ENCODE measurements at places on chromosomes 2 and 18. TPM values are rescaled to one million over a fixed set of nuclear protein-coding genes. Genes with fewer than 3 reads are reported as not detected.

DNA sequence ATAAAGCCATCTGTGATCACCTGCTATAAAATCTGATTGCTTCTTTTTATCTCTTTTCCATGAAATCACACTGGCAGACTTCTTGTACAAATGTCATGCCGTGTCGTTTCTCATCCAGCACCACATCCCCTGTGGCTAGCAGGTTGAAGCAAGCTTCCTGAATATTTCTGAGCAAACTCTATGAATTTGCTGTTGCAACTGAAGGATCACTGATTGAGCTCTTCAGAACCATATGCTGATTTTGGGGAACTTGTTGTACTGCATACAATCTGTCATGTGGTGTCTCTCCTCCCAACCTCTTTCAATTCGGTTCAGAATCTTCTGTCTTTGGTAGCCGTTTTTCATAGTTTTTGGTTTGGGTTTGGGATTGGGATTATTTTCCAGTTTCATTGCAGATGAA, 57.7 kb upstream of the RBMS1 start:
- no peak overlapping the region for H3K27ac ChIP-seq
- peak; percentile 9 for DNase-seq
- H3K4me1 ChIP-seq = peaks cover 9% of the 10 kb centered on the region
- H3K4me3 ChIP-seq = no peak overlapping the region

DNA sequence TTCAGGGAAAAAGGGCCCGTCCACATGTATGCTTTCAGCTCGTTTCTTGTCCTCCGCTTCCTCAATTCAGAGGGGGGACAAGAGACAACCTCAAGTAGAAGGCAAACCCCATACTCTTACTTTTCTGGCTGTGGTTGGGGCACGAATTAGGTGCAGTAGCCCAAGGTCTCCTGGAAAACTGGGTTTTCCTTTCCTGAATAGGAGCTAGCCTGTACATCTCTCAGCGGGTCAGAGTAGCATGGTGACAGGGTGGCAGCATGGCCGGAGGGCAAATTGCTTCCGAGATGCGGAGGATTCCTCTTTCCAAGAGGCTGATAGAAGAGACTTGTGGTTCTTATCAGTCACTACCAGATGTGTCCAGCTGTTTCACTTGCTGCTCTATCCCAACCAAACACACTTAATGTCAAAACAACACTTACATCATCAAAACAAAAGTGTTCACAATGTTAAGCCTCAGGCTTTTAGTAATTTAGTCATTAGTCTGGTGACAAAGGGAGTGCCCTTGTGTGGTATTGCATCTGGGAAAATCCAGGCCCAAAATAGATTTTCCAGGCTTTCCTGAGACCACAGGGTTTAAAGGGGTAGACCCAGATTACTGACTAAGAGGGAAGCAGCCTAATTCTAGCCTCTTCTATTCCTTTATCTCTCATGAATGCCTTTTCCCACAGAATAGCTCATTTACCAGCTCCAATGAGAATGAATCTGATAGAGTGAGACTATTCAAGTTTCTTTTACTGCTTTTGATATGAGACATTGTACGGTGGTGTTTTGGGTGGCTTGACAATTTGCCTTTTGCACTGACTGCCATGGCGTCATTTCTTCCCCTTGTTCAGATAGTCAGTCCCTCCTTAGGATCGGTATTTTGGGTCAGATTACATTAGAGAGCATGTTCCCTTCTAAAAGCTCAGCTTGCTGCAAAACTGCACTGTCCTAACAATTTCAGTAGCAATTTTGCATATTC, 162.0 kb downstream of the LTBP1 start:
- H3K36me3 ChIP-seq = no peaks in the 10 kb centered on the region
- peaks cover 5% of the 10 kb centered on the region for H3K4me1 ChIP-seq
- DNase-seq = no peak

The ACMSD gene
- not detected for total RNA-seq

- H3K36me3 ChIP-seq = peaks cover 18% of the 10 kb centered on the region
- peak overlapping the region; percentile 90 for H3K4me3 ChIP-seq
- no peak for DNase-seq
These were observed 1.9 kb downstream of the SEMA4C start for GRCh38 chr2:96867756-96868554.

DNA sequence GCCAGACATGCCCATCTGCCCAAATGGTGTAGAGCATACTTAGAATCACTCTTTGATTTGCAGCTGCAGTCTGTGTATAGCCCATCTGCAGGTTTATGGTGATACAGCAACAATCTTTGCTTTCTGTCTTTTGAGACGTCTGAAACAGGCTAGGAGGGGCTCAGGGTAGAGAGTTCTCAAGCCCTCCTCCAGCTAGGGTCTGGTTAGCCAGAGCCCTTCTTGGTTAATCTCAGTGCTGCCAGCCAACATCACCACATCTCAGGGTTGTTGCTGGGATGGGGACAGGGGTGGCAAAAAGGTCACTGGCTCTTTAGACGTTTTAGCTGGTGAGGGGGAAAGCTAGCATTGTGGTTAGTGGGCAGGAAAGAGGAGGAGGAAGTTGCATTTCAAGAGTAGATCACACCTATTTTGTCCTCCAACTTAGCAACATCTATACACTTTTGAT, 136.6 kb upstream of the ACAA2 start:
- no peaks in the 10 kb centered on the region for H3K27me3 ChIP-seq
- no peak for DNase-seq
- no peaks in the 10 kb centered on the region for H3K4me1 ChIP-seq
- no peak overlapping the region for H3K4me3 ChIP-seq
- H3K27ac ChIP-seq = no peak overlapping the region
- no peaks in the 10 kb centered on the region for H3K36me3 ChIP-seq

DNA sequence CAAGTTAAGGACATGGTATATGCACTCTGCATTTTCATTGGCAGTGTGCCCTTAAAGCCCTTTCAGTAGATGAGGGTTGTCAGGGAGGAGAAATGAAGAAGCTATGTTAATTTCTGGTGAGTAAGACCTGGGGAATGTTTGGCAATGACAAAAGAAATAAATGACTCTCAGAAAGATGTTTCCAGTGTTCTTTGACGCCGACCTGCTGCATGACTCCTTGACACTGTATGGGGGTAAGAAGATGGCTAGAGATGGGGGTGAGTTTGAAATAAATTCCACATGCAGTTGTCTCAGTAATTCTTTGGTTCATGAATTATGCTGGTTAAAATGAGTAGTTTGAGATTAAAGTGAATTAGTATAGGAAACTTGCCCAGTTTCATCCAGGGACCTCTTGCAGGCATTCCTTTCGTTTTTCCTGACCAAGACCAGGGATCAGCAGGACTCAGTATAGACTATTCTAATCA, 5.9 kb downstream of the CCDC121 start:
- no peak overlapping the region for H3K27ac ChIP-seq
- peak; percentile 51 for DNase-seq
- no peaks in the 10 kb centered on the region for H3K27me3 ChIP-seq
- H3K4me1 ChIP-seq = peaks cover 8% of the 10 kb centered on the region

The ARHGAP25 gene
- total RNA-seq = 2.5 TPM

The ALPG gene
- 2.5 TPM for total RNA-seq

GRCh38 chr2:127154396-127154795, 47.4 kb upstream of the BIN1 start:
- no peaks in the 10 kb centered on the region for H3K36me3 ChIP-seq
- DNase-seq = no peak
- peaks cover 12% of the 10 kb centered on the region for H3K4me1 ChIP-seq
- H3K4me3 ChIP-seq = no peak overlapping the region

The FMNL2 gene
- total RNA-seq = 43.0 TPM

GRCh38 chr2:37366773-37367172, 22.3 kb downstream of the QPCT start:
- no peak for DNase-seq
- no peaks in the 10 kb centered on the region for H3K4me1 ChIP-seq
- no peaks in the 10 kb centered on the region for H3K36me3 ChIP-seq
- H3K27ac ChIP-seq = no peak overlapping the region

GRCh38 chr2:213609570-213610170, 325.4 kb downstream of the SPAG16 start:
- H3K27me3 ChIP-seq = no peaks in the 10 kb centered on the region
- no peaks in the 10 kb centered on the region for H3K4me1 ChIP-seq
- no peak for DNase-seq
- no peak overlapping the region for H3K4me3 ChIP-seq

- peaks cover 10% of the 10 kb centered on the region for H3K4me1 ChIP-seq
- no peak overlapping the region for H3K4me3 ChIP-seq
- no peak overlapping the region for H3K27ac ChIP-seq
- no peaks in the 10 kb centered on the region for H3K27me3 ChIP-seq
These were observed 138.5 kb downstream of the RIT2 start for GRCh38 chr18:42976869-42977590.

DNA sequence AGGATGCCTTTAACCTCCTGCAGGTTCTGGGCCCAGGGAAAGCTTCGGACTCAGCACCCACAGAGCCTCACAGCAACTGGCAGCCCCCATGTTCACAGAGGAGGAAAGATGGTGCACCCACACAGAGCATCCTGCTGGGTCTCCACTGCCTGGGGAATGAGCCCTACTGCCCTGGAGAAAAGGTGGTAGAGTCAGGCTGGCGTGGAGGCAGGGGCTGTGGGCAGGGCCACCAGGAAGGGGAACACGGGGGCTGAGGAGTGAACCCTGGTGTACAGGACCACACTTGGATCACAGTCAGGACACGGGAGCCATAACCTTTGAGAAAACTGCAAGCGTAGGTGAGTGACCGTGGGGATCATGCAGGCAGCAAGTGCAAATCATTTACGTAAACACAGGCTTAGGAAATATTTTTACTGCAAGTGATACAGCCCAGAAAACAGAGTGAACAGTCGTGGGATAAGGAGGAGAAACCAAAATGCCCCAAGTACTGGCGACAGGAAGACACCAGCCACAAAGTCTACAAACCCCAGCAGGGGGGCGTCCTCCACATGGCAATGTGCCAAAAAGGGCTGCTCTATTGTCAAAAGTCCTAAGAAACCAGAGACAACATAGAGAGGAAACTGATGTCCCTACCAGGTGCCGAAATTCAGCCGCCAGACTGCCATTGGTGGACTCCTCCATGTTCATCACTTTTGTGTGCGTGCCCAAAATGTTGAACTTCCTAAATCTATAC, 27.6 kb downstream of the STAT1 start:
- no peak overlapping the region for H3K4me3 ChIP-seq
- H3K4me1 ChIP-seq = no peaks in the 10 kb centered on the region
- no peaks in the 10 kb centered on the region for H3K27me3 ChIP-seq
- H3K36me3 ChIP-seq = peaks cover 45% of the 10 kb centered on the region
- H3K27ac ChIP-seq = no peak overlapping the region

The C18orf32 gene
- total RNA-seq = 22.4 TPM

DNA sequence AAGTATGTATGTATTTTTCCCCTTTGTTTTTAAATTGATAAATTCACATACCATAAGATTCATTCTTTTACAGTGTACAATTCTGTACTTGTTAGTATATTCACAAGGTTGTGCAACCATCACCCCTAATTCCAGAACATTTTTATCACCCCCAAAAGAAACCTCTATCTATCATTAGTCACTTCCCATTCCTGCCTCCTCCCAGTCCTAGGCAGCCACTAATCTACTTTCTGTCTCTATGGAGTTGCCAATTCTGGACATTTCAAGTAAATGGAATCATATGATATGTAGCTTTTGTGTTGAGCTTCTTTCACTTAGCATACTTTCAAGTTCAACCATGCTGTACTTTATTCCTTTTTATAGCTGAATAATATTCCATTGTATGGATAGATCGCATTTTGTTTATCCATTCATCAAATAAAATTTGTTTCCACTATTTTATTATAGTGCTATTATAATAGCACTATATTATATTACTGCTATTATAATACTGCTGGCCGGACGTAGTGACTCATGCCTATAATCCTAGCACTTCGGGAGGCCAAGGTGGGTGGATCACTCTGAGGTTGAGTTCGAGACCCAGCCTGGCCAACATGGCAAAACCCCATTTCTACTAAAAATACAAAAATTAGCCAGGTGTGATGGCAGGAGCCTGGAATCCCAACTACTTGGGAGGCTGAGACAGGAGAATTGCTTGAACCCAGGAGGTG, 10.9 kb downstream of the STARD7 start:
- no peak overlapping the region for H3K4me3 ChIP-seq
- H3K27ac ChIP-seq = no peak overlapping the region
- no peaks in the 10 kb centered on the region for H3K27me3 ChIP-seq
- DNase-seq = no peak
- H3K4me1 ChIP-seq = peaks cover 21% of the 10 kb centered on the region
- peaks cover 26% of the 10 kb centered on the region for H3K36me3 ChIP-seq

The NEB gene
- 8.2 TPM for total RNA-seq

DNA sequence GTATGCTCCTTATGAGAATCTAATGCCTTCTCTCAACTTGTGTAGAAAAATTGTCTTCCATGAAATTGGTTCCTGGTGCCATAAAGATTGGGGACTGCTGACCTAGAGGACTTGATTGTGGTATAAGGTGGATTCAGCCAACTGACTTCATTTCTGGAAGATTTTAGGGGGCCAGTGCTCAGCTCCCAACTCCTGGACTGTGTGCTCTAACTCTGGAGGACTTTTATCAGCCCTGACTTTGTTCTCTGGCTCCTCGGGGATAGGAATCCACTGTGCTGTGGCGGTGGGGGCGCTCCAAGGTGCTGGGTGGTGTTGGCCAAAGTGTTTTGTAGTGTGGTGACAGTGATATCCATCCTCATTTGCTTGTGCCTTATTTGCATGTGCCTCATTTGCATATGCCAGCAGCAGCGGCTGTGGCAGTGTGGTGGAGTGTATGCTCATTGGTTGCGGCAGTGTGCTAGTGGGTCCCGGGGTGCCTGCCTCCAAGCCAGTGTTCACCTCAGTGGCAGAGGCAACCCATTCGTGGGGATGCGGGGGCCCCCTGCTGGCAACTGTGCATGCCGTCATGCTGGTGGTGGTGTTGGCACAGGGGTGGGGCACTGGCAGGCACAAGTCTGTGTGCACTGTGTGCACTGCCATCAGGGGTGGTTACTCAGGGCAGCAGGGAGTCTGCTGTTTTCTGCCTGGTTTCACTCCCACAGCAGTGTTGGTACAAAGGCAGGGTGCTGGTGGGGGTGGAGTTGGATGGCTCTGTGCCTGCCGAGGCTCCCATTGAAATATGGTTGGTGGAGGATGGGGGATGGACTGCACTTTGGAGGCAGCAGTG, 19.6 kb downstream of the EHBP1 start:
- no peaks in the 10 kb centered on the region for H3K36me3 ChIP-seq
- H3K4me3 ChIP-seq = no peak overlapping the region
- H3K27me3 ChIP-seq = no peaks in the 10 kb centered on the region
- 0 out of 2 replicates have a peak, but pooled peaks cover 7% of the 10 kb centered on the region for H3K4me1 ChIP-seq
- peak; percentile 73 for DNase-seq
- no peak overlapping the region for H3K27ac ChIP-seq

DNA sequence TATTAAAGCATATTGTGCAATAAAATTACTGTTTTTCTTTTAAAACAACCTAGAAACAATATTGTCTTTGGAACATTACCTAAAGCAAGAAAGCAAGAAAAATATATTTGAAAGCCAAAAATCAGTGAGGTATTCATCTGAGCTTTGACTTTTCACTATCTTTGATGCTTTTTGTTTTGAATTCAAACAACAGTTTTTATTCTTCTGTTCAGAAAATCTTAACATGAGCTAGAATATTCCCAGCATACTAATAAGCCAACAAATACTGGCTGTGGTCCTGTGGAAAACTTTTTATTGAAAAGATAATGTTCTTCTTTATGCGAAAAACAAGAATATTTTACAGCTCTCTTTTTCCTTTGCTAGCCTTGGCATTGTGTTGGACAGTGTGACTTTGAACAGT, 19.8 kb downstream of the FAM171B start:
- no peaks in the 10 kb centered on the region for H3K27me3 ChIP-seq
- DNase-seq = no peak
- H3K27ac ChIP-seq = no peak overlapping the region
- no peaks in the 10 kb centered on the region for H3K36me3 ChIP-seq
- H3K4me3 ChIP-seq = no peak overlapping the region

The CCT4 gene
- total RNA-seq = 378 TPM

All from GM23338 (cell line).